ENCODE measurements at places on chromosomes 12 and 14.

DNA sequence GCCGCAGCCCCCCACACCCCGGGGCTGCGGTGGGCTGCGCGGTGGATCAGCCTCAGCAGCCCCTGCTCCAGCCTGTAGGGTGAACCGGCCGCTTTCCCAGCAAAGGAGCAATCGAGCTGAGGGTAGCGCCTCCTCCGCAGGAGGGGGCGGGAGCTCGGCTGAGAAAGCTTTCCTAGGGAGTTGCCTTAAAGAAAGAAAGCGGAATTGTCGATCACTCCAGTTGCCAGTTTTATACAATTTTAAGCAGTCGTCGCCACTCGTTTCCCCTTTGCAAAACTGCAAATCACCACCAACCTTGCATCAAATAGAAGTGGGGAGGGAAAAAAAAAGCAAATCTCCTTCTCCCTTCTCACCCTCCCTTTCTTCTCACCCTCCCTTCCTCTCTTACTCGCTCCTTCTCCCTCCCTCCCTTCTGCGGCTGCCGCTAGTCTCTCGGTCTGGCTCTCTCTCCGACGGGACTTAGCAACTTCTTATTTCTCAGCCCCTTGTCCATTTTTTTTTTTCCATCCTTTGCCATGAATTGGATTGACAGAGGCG lies at the start of gene PDE3A:
PDE3A (plus strand) TSS at position 424 of the 537 bp plus-strand sequence. CDS start 748 bp downstream, outside the sequence.
- DNase-seq: peak; percentile 78

DNA sequence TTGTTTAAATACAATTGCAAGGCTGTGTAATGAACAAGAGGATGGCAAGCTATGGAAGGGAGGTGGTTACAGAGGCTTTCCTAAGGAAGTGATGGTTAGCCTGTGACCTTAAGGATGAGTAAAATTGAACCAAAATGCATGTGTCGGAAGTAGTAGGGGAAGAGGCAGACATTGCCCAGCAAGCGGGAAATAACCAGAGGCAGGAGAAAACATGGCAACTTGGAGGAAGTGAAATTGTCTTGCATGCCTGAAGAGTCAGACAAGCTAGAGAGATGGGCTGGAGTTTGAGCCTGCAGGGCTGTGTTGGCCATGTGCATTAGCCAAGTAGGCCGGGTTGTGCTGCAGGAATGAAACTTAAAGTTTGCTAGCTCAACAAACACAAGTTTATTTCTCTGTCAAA lies 96.2 kb downstream of the BTG1 start:
- DNase-seq: no peak

DNA sequence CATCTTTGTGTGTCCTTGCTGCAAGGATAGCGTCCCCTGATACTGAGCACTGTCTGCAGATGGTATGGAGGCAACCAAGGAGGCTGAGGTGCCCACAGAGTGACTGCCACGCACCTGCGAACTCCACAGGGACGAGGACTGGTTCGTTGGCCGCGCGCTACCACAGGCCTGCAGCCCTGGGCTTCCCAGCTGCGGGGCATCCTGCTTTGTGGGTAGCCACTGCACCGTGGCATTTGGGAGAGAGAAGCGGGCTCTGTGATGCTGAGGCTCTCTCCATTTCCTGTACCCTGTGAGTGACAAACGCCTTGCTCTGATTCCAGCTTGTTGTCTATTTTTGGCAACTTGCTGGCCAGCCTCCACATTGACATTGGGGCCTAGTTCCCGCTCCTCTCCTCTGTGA lies 76.3 kb downstream of the SLC15A4 start:
- DNase-seq: no peak

- DNase-seq: no peak
Measured at GRCh38 chr14:100862277-100862676, 36.4 kb downstream of the MEG3 start.

DNA sequence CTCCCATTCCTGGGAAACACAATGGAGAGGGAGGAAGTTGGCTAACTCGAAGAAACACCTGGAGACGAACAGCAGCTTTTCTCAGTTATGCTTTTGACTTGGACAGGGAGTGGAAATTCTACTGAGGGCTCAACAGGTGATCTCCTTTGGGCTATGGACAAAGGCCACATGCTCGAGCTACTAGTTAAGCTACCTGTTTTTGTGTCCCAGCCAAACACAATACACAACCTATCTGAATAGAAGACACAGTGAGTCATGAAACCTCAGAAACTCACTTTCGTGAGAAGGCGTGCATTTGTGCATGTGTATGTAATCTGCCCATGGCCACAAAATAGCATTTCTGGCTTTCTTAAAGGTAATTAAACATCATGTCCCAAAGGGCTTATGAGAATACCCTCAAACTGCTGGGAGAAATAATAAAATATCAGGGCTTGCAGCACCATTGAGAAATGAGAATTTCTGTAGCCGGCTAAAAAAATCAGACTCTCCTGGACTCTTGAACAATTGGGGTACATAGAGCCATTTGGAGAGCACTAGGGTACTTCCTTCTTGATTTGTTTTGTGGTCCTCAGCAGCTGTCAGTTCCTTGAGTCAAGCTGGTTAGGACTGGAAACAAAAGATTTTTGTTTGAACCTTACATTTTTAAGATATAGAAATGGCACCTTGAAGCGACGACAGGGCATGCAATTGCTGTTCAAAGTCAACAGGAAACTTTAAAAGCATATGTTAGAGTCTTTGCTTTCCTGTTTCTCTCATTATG lies 85.5 kb upstream of the PTHLH start:
- DNase-seq: no peak

- DNase-seq: no peak
Measured at GRCh38 chr14:65033181-65033580, 46.5 kb downstream of the FNTB start.

GRCh38 chr14:50103558-50103957 lies 12.8 kb downstream of the VCPKMT start:
- DNase-seq: no peak

- no peak for DNase-seq
Measured at GRCh38 chr12:57385586-57385985, 45.3 kb downstream of the R3HDM2 start.

GRCh38 chr12:48221645-48222044 lies 18.6 kb upstream of the OR10AD1 start:
- no peak for DNase-seq

GRCh38 chr14:79351011-79351410 lies 860.3 kb downstream of the DIO2 start:
- DNase-seq: no peak

GRCh38 chr14:73191441-73191840 lies 45.9 kb upstream of the PAPLN start:
- no peak for DNase-seq

DNA sequence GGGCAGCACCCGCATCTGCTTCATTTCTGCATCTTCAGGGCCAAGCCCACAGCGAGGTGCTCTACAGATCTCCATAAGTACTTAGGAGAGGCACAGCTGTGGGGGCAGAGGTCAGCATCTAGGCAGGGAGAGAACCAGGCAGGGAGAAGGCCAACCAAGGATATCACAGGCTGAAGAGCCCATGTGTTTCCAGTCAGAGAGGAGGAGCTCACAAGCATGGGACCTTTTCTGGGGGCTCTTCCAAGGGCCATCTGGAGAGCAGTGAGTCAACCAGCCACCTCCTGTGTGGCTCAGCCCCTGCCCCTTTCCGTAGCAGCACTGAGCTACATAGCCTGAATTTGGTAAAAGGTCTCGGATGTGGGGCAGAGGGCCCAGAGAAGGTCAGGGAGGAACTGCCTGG lies 78.5 kb downstream of the ARL6IP4 start:
- DNase-seq: no peak

GRCh38 chr14:89507521-89507920 lies 90.5 kb upstream of the FOXN3 start:
- no peak for DNase-seq

DNA sequence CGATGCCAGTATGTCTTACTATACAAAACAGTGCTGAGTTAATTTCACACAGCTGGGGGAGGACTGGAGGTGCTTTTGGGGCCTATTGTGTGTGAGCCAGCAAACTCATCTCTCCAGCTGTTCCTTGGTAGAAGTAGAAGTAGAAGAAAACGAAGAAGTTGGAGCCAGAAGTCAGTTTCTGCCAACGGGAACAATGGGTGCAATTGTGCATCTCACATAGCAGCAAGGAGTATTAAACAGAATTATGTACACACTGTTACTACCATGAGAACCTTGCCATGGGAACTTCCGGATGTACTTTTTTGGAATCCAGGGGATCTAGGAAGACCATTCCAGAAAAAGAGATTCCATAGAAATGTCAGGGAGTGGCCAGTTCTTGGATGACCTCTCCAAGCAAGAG lies 88.6 kb downstream of the VCPKMT start:
- DNase-seq: no peak

DNA sequence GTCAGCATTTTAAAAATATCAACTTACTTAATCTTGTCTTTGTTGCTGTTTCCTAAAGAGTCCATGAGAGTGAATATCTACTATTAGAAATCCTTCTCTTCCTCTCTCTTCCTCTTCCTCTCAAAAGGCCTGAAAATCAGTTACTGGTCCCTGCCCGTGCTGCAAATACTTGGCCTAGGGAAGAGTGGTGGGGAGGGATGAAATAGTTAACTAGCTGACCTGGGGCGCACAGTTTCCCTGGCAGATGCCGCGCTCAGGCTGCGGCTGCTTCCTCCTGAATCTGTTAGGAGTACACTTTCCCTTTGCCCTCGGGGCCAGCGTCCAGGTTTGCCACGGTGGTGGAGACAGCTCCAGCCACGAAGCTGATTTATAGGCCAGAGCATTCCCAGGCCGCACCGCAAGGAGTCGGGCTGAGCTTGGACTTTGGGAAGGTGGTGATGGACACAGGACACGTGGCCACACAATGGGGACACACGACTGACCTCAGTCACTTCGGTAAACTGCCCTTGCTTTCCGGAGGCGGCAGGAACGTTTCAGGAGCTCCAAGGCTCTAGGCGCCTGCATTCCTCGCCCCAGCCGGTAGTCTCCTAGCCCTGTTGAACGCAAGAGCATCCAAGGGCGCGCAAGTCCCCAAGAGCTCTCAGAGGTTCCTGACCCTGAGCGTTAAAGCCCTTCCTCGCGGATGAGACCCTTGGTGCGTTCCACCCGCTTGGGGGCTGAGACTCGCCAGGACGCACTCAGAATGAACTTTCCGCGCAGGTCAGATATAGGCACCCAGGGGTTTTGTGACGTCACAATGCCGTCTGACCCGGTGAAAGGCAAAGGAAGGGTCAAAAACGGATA lies 7.1 kb upstream of the ASCL1 start:
- no peak for DNase-seq

DNA sequence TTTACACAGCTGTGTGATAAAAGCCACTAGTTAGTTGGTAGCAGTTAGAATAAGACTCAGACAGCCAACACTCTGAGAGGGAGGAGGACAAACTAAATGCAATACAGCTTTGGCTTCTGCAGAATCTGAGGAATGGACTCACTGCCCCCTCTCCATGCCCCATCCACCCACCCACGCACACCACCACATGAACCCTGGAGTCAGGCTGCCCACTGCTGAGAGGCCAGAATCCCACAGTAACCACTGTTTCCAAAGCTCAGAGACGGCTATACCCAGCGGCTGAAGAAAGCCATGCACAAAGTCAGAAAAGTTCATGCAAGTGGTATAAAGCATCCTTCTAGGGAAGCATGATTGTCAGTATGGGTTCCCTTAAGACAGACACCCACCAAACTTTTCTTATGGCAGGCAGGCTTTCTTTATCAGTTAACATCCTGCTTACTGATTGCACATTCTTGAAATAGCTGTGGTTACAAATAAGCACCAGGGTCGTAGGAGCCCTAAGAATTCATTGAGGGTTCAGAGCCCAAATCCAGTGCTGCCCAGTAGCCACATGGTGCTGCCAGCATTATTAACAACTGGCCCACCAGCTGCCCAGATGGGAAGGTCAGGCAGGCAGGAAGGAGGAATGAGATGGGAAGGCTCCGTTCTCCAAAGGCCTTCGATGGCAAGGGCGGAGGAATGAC lies 61.5 kb downstream of the NT5DC3 start:
- DNase-seq: no peak

- DNase-seq: no peak
Measured at GRCh38 chr12:3255057-3255456, 177.9 kb downstream of the TSPAN9 start.

DNA sequence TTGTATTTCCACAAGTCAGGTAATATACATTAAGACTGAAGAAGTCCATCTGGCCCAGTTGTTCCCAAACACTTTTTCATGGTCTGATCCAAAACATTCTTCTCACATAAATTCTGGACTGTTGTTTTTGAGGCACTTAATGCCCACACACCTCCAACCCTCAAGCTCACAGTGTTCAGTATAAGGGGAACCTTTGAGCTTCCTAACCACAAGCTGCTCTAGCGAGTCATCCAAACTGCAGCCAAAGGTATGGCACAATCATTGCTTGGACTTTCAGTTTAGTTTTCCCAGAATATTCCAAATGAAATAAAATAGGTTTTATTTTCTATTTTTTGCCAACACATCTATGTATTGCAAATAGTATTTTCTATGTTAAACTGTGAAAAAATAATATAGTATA lies 103.0 kb downstream of the PUS7L start:
- DNase-seq: no peak

GRCh38 chr14:105436402-105436801 lies 16.8 kb downstream of the MTA1 start:
- DNase-seq: no peak

GRCh38 chr14:105490267-105490571 lies 827 bp upstream of the TEDC1 start:
- no peak for DNase-seq

DNA sequence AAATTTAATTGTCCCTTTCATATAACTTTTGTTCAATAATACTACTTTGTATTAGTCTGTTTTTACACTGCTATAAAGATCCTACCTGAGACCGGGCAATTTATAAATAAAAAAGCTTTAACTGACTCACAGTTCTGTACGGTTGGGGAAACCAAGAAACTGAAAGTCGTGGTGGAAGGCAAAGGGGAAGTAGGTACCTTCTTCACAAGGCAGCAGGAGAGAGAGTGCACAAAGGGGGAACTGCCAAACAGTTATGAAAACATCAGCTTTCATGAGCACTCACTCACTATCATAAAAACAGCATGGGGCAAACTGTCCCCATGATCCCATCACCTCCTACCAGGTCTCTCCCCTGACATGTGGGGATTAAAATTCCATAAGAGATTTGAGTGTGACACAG lies 1069.0 kb downstream of the FSCB start:
- no peak for DNase-seq

- no peak for DNase-seq
Measured at GRCh38 chr12:93065896-93066295, 136.8 kb upstream of the EEA1 start.

- DNase-seq: no peak
Measured at GRCh38 chr12:6894321-6894720, 10.3 kb upstream of the LRRC23 start.

DNA sequence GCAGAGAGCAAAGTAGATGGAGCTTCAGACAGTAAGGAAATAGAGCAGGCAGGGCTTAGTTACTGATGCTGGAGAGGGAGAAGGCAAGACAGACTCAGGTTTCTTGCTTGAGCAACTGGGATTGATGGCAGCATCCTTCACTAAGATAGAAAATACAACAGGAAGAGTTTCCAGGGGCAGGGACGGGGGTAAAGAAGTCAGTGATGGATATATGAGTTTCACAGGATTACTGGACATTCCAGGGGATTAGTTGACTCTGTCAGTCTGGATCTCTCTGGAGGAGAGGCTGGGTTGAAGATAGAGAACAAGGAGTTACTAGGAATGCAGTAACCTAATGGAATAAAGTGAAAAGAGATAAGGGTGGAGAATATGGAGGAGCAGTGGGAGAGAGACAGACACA lies 74.5 kb upstream of the ATF1 start:
- DNase-seq: no peak

All from left renal pelvis (tissue), 4 donors.